ENCODE measurements at places on chromosomes 4 and X.
A peak's percentile ranks its signal among the peaks of the same experiment; 100 is the strongest.

- H3K27me3 ChIP-seq, result no peaks in the 10 kb centered on the region
- H3K4me1 ChIP-seq, result no peaks in the 10 kb centered on the region
- H3K36me3 ChIP-seq, result no peaks in the 10 kb centered on the region
- DNase-seq, result no peak
- no peak overlapping the region for H3K4me3 ChIP-seq
- H3K27ac ChIP-seq, result no peak overlapping the region
Measured at GRCh38 chr4:165766018-165766417, 107.0 kb upstream of the TLL1 start.

DNA sequence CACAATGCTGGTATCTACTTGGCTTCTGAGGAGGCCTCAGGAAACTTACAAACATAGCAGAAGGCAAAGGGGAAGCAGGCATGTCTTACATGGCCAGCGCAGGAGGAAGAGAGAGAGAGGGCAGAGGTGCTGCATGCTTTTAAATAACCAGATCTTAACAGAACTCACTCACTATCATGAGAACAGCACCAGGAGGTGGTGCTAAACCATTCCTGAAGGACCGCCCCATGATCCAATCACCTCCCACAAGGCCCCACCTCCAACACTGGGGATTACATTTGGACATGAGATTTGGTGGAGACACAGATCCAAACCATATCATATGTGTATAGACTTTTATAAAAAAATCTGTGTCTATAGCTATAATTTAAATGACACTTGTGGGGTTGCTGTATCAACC, 48.6 kb upstream of the ERVMER34-1 start:
- H3K36me3 ChIP-seq, result no peaks in the 10 kb centered on the region
- H3K27ac ChIP-seq, result no peak overlapping the region
- H3K4me3 ChIP-seq, result no peak overlapping the region
- H3K4me1 ChIP-seq, result no peaks in the 10 kb centered on the region

- no peak for DNase-seq
- no peak overlapping the region for H3K4me3 ChIP-seq
- H3K4me1 ChIP-seq, result no peaks in the 10 kb centered on the region
- no peaks in the 10 kb centered on the region for H3K27me3 ChIP-seq
Measured at GRCh38 chr4:7559741-7560395, 125.1 kb upstream of the PSAPL1 start.

- no peaks in the 10 kb centered on the region for H3K27me3 ChIP-seq
- no peak overlapping the region for H3K4me3 ChIP-seq
- no peaks in the 10 kb centered on the region for H3K36me3 ChIP-seq
- no peak for DNase-seq
- no peak overlapping the region for H3K27ac ChIP-seq
- no peaks in the 10 kb centered on the region for H3K4me1 ChIP-seq
Measured at GRCh38 chr4:184315675-184316359, 98.1 kb upstream of the ENPP6 start.

- no peak for DNase-seq
- H3K27ac ChIP-seq, result no peak overlapping the region
Measured at GRCh38 chr4:13615161-13615560, 12.4 kb downstream of the BOD1L1 start.

- H3K4me1 ChIP-seq, result no peaks in the 10 kb centered on the region
- no peaks in the 10 kb centered on the region for H3K27me3 ChIP-seq
- no peak overlapping the region for H3K27ac ChIP-seq
- no peak overlapping the region for H3K4me3 ChIP-seq
Measured at GRCh38 chr4:151169900-151170299, 70.5 kb downstream of the RPS3A start.

DNA sequence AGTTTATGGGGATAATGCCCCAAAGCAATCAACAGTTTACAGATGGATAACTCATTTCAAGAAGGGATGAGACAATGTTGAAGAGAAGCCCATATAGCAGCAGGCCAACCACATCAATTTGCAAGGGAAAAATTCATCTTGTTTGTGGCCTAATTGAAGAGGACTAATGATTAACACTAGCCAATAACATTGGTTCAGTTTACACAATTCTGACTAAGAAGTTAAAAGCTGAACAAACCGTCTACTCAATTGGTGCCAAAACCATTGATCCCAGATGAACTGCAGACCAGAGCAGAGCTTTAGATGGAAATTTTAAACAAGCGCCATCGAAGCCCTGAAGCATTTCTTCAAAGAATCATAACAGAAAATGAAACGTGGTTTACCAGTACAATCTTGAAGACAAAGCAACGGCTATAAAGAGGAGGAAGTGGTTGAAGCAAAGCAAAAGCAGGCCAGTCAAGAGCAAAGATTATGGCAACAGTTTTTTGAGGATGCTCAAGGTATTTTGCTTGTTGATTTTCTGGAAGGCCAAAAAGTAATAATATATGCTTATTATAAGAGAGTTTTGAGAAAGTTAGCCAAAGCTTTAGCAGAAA, 20.5 kb upstream of the BLTP1 start:
- H3K4me1 ChIP-seq, result no peaks in the 10 kb centered on the region
- H3K36me3 ChIP-seq, result no peaks in the 10 kb centered on the region
- no peaks in the 10 kb centered on the region for H3K27me3 ChIP-seq
- no peak overlapping the region for H3K27ac ChIP-seq

- peak overlapping the region; percentile 4 for H3K4me3 ChIP-seq
- H3K27me3 ChIP-seq, result no peaks in the 10 kb centered on the region
- no peak for DNase-seq
- peak overlapping the region; percentile 83 for H3K27ac ChIP-seq
- H3K4me1 ChIP-seq, result peaks cover 7% of the 10 kb centered on the region
Measured at GRCh38 chrX:41449131-41449530, 2.0 kb downstream of the NYX start.

DNA sequence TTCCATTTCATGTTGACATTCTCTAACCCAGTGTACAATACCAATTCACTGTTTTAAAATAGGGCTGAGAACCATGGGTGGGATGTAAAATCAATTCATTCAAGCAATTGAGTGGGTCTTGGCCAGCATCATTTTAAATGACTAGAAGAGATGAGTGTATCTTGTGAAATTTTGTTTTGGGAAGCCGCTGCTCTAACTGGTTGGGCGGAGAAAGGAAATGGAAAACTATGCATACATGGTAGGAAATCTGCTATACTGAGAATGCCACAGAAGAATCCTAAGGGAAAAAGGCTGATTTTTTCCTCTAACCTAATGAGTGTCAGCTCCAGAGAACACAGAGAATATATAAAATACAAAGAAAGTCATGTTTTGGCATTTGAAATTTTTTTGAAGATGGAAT, 54.8 kb upstream of the DCLK2 start:
- no peaks in the 10 kb centered on the region for H3K4me1 ChIP-seq
- no peak for DNase-seq
- no peak overlapping the region for H3K27ac ChIP-seq
- H3K36me3 ChIP-seq, result no peaks in the 10 kb centered on the region

DNA sequence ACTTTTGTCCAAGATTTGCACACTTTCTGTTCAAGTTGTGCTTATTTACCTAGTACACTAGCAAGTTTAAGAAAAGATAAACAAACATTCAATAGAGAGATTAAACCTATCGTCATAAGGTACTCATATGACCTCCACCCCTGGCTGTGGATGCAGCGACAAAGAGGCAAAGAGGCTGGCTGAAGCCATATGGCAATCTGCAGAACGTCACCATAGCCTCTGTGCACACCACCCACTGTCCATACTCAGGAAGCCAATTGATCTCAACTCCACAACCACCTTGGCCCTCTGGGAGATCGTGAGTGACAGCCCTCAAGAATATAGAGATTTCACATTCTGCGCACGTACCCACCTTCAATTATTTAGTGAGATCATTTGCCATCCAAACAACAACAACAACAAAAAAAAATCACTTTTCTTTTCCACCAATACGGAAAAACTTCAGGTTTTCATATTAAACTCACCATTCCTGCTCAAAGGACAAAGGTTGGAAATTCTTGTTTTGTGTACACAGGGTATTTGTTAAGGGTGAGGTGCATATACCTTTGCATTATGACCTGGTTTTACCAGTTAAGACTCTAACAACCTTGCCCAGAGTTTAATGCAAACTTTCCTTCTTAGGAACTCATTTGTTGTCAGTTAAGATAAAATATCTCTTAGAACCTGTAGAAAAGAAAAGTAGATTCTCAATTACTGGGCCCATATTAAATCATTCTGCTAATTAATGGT, 243.0 kb upstream of the FSTL5 start:
- no peaks in the 10 kb centered on the region for H3K36me3 ChIP-seq
- H3K4me3 ChIP-seq, result no peak overlapping the region
- H3K4me1 ChIP-seq, result no peaks in the 10 kb centered on the region
- DNase-seq, result no peak
- no peak overlapping the region for H3K27ac ChIP-seq

DNA sequence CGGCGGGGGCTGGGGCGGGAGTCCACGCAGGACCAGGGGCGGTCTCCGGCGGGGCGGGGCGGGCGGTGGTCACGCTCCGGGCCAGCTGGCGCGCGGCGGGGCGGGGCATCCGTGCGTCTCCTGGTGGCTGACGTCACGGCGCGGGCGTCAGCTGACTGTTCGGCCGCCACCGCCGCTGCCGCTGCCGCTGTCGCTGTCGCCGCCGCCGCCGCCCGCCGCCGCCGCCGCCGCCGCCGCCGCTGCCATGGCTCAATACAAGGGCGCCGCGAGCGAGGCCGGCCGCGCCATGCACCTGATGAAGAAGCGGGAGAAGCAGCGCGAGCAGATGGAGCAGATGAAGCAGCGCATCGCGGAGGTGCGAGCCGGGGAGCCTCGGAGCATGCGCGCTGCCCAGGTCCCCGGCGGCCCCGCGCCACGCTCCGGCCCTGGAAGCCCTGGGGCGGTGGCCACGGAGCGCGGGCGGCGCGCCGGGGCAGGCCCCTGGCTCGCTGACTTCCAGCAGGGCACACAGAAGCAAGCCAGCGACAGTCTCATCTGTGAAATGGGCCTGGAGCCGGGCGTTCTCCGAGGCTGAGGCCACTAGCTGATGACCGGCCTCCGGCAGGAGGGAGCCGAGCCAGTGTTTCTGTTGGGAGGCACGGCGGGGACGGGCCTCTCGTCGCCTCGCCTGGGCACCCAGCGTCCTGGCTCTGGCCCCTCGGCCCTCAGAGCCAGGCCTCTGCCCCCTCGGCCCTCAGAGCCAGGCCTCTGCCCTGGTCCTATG, at the start of gene FAM50A:
Gene FAM50A (plus strand): TSS at position 150 of the 763 bp plus-strand sequence. CDS start 95 bp downstream, at position 245.
- peak within 1 kb of the TSS; percentile 77 for H3K4me3 ChIP-seq
- peaks cover 42% of the 10 kb centered on the region for H3K36me3 ChIP-seq
- peak within 1 kb of the TSS; percentile 80 for H3K27ac ChIP-seq
- peak; percentile 85 for DNase-seq

- H3K27me3 ChIP-seq, result no peaks in the 10 kb centered on the region
- no peak for DNase-seq
- H3K27ac ChIP-seq, result no peak overlapping the region
- H3K36me3 ChIP-seq, result no peaks in the 10 kb centered on the region
- H3K4me3 ChIP-seq, result no peak overlapping the region
Measured at GRCh38 chr4:24965627-24966026, 52.8 kb upstream of the CCDC149 start.

- H3K36me3 ChIP-seq, result no peaks in the 10 kb centered on the region
- H3K27ac ChIP-seq, result no peak overlapping the region
- no peaks in the 10 kb centered on the region for H3K27me3 ChIP-seq
- no peak for DNase-seq
- H3K4me3 ChIP-seq, result no peak overlapping the region
Measured at GRCh38 chr4:47118192-47118929, 87.0 kb downstream of the GABRB1 start.

- H3K4me1 ChIP-seq, result no peaks in the 10 kb centered on the region
- no peak overlapping the region for H3K4me3 ChIP-seq
- DNase-seq, result no peak
- no peaks in the 10 kb centered on the region for H3K27me3 ChIP-seq
- no peak overlapping the region for H3K27ac ChIP-seq
Measured at GRCh38 chrX:8783097-8783713, 18.0 kb downstream of the FAM9A start.

DNA sequence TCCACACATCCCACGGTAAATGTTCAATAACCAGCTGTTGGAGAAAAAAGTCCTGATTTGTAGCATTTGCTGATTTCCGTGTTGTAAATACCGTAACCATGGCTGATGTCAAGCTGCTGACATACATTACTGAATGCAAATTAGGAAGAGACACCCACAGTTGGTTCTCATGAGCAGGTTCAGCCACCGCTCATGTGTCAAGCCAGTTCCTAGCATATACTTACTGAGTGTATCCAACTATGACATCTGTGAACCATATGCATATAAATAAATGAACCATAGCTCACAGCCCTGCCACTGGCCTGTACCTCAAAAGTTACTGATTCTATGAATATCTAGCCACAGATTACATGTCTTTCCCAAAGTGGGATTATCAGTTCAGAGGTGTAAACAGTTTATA, 29.5 kb downstream of the FHDC1 start:
- no peaks in the 10 kb centered on the region for H3K4me1 ChIP-seq
- no peak overlapping the region for H3K4me3 ChIP-seq
- no peaks in the 10 kb centered on the region for H3K36me3 ChIP-seq
- H3K27ac ChIP-seq, result no peak overlapping the region
- DNase-seq, result no peak

GRCh38 chr4:1998296-1998695, 10.5 kb downstream of the NELFA start:
- H3K27me3 ChIP-seq, result no peaks in the 10 kb centered on the region
- no peak for DNase-seq
- no peaks in the 10 kb centered on the region for H3K36me3 ChIP-seq
- H3K4me3 ChIP-seq, result no peak overlapping the region

- no peak overlapping the region for H3K27ac ChIP-seq
- DNase-seq, result no peak
- no peaks in the 10 kb centered on the region for H3K36me3 ChIP-seq
- no peak overlapping the region for H3K4me3 ChIP-seq
Measured at GRCh38 chr4:86563416-86563815, 30.7 kb upstream of the PTPN13 start.

DNA sequence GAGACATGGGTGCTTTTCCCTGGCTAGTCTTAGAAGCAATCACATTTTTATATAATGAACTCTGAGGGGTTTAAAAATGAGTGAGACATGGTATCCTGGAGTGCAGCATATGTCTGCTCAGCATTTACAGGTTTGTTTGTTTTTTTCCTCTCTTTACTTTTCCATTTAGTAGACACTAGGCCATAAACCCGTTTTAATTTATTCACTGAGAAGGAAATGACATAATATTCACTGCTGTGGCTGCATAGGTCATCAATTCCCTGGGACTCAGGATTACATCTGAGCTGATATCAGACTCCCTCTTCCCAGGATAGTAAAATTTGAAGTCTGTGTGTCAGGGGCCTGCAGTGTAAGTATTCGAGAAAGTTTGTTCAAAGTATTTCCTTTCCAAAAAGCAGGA, 178.9 kb upstream of the SPRY1 start:
- DNase-seq, result no peak
- no peak overlapping the region for H3K4me3 ChIP-seq
- no peaks in the 10 kb centered on the region for H3K27me3 ChIP-seq
- H3K4me1 ChIP-seq, result peaks cover 5% of the 10 kb centered on the region
- H3K27ac ChIP-seq, result peak overlapping the region; percentile 30

- H3K4me1 ChIP-seq, result no peaks in the 10 kb centered on the region
- no peak for DNase-seq
- H3K36me3 ChIP-seq, result no peaks in the 10 kb centered on the region
- no peak overlapping the region for H3K27ac ChIP-seq
Measured at GRCh38 chrX:19824603-19825002, 62.8 kb downstream of the SH3KBP1 start.

All from ascending aorta (tissue), 2 donors.